ENCODE measurements at places on chromosomes 12 and 14. TPM values are rescaled to one million over a fixed set of nuclear protein-coding genes. Genes with fewer than 3 reads are reported as not detected.

The CABP1 gene
- total RNA-seq = not detected

The ARHGAP9 gene
- total RNA-seq = not detected

The DAO gene
- total RNA-seq = not detected

The CD27 gene
- not detected for total RNA-seq

The PTGES3 gene
- 156 TPM for total RNA-seq

All from renal cortical epithelial cell (primary cell).